Stimulated activated CD8-positive, alpha-beta memory T cell treated with anti-CD3 and anti-CD28 coated beads, Interleukin-4, amount 100 ng/mL, for 24 hours (primary cell): ENCODE measurements at places on chromosomes 5 and 9.

DNA sequence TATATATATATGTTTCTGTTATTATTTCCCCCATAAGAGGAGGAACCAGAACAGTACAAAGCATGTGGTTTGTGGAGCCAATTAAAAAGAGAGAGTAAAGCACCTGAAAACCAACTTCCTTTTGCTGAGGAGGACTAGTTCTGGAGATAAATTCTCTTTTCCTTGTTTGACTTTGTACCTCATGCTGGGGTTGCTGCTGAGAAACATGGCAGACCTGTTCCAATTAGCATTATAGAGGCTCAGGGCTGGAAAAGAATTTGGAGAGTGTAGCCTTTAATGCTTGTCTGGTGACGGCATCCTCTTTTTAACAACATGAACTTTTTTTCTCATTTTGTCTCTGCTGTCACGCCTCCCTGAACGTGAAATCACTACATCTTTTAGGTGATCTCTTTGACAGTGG, 32.8 kb upstream of the NMUR2 start:
- no peak for DNase-seq

GRCh38 chr5:78640662-78641474, 7.7 kb downstream of the LHFPL2 start:
- DNase-seq = no peak

DNA sequence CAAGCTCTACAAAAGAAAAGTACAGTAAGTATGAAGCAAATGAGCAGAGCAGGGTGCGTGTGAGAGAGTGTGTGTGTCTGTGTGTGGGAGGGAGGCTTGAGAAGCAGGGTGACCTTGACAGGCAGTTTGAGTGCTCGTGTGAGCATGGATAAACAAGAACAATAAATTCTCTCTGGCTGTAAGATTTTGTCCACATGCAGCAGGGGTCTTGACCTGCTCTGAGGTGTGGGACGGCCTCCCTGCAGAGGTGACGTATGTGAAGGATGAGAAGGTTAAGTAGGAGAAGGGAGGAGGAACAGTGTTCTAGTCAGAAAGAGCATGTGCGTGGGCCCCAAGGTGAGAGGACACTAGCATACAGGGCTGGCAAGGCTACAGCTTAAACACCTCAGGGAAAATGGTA, 49.0 kb downstream of the SPTLC1 start:
- no peak for DNase-seq

GRCh38 chr9:70390933-70391341, 23.5 kb downstream of the KLF9 start:
- no peak for DNase-seq

DNA sequence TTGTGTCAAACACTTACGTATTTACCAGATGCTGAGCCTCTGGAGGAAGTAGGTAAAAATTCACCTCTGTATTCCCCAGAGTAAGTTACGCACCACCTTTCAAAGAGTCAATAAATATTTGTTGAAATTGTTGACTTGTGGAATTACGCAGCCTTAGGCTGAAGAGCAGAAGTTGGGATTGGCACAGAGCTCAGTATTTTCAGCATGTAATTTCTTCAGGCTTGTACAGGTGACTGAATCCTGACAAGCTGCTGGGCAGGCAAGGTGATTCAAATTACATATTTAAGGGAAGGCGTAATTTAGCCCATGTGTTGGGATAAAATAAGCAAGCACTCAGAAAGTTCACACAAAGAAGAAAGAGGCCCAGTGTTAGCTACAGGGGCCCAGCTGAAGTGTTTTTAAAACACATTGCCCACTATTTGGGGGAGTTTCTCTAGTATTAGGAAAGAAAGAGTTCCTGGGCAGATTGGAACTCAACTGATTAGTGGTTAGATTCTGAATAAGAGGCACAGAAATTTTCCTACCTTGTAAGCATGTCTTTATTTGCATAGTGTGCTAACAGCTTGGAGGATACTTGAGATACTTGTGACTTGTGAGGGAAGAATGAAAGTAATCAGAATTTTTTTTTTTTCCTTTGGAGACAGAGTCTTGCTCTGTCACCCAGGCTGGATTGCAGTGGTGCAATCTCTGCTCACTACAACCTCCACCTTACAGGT, 165.3 kb upstream of the FBXL7 start:
- no peak for DNase-seq

DNA sequence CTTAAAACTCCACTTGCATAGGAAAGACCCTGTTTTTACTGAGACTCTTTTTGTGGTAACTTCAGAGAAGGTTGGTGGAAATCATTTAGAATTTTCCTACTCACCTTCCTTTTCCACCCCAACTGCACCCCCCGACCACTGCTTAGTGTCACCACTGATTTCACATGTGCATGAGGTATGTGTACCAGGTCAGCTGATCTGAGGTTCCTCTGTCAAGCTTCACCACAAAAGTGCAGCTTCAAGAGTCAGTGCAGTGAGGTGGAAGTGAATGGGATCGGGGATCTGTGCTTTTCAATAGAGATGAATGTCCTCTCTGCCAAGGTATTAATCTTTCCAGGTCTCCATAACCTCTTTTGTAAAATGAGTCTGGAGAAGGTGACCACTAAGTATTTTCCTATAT, 260.5 kb upstream of the WWC1 start:
- no peak for DNase-seq

- no peak for DNase-seq
Observed at GRCh38 chr9:114231719-114232449, 76.5 kb downstream of the COL27A1 start.

GRCh38 chr5:9356351-9356825, 189.5 kb downstream of the SEMA5A start:
- no peak for DNase-seq

DNA sequence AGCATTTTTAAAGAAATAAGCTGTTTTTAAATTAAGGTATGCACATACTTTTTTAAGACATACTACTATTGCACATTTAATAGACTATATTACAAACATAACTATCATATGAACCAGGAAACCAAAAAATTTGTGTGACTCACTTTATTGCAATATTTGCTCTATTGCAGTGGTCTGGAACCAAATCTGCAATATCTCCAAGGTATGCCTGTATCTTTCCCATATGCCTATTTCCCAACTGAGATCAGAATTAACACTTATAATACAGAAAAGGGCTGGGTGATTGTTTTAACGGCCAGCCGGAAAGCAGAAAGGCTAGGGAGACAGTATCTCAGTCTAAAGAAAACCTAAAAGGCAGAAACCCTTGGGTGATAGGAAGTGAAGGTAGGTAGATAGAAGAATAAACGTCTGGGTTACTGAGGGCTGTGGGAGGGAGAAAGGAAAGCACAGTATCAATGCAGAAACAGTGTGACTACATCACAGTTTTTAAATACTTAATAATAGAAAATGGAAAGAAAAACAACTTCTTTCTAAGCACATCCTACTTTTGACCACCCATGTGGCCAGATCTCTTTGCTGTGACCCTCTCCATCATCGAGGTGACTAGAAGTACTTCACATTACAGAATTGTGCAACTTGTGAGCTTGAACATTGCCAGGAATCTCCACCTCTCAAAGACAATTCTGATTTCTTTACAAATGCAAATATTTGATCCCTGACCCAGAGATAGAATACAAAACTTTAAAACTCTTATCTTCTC, 126.4 kb downstream of the LPAR1 start:
- DNase-seq = no peak
